ENCODE measurements at places on chromosomes 11 and 22.

DNA sequence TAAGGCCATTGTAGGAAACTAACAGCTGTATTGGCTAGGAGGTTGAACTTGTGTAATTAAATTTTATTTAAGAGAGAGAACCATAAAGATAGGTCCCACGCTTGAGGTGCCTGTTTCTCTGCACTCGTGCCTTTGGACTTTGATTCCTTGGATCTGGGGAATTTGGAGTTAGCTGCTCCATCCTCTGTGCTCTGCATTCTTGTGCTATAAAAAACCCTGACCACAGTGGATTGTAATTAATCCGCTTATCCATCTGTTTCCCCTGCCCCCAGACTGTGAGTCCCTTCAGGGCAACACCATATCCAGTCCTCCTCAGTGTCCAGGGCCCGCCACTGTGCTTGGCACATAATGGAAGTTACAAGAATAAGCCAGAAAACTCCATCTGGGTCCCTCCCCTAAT is 169.8 kb downstream of the SPON1 start:
- DNase-seq: no peak

GRCh38 chr22:40679964-40680818 is 907 bp downstream of the MCHR1 start:
- DNase-seq: no peak

- DNase-seq: no peak
Observed at GRCh38 chr22:36762687-36763260, 13.1 kb downstream of the IFT27 start.

DNA sequence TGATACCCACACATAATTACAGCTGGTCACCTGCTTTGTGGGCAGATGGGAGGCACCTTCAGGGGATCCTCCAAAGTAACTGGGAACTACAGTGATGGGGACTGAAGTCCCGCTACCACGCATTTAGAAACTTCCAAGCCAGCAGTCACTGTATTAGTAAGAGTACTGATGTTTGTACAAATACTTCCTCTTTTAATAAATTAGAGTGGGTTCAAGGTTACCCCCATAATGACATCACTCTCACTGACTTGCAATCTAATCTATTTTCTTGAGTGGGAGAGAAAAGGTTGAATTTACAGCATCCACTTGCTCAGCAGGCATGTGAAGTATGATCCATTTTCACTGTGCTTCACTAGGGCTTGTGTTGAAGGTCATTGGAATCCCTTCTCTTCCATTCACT is 72.1 kb upstream of the TIMP3 start:
- no peak for DNase-seq

DNA sequence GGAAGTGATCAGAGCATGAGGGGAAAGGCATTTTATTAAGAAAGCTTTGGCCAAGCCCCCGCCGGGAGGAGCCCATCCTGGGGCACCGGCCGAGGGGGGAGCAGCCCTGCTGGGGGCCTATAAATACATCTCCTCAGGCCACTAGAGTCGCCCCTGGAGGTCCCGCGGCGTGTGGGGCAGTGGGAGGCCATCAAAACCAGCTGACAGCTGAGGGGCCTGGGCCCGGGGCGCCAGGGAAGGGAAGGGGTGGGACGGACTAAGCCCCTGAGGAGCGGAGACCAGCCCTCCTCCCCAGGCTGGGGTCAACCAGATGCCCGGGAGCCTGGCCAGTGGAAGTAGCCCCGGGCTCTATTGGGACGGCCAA is 13.1 kb downstream of the SCARF2 start:
- no peak for DNase-seq

- no peak for DNase-seq
Observed at GRCh38 chr22:28994522-28994921, 67.1 kb downstream of the C22orf31 start.

GRCh38 chr11:61488651-61489291 is 19.8 kb upstream of the LRRC10B start:
- DNase-seq: no peak

- no peak for DNase-seq
Observed at GRCh38 chr11:65776196-65776595, 4.6 kb downstream of the AP5B1 start.

- no peak for DNase-seq
Observed at GRCh38 chr11:8231979-8232378, 31.7 kb downstream of the LMO1 start.

GRCh38 chr11:118436639-118437207 is 431 bp downstream of the KMT2A start:
- DNase-seq: no peak

- peak; percentile 76 for DNase-seq
Observed at GRCh38 chr11:65110354-65110861, 1.3 kb upstream of the TM7SF2 start.

- DNase-seq: no peak
Observed at GRCh38 chr11:94112206-94112953, 16.3 kb upstream of the PANX1 start.

DNA sequence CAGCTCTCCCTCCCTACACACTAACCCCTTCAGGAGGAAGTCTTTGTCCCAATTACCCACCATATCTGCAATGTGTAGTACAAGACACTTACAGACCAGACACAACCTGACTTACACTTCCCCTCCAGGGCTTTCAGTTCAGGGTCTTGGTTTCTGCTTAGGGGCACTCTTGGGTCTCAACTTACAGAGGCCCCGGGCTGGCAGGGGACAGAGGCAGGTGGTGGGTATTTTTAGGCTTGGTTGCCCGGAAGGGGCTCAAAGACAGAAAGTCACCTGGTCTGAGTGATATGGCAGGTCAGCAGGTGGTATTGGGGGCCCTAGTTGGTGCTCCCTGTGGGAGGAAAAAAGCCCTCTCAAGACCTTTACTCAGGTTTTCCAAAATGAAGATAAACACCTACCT is 3.4 kb upstream of the TMEM184B start:
- no peak for DNase-seq

DNA sequence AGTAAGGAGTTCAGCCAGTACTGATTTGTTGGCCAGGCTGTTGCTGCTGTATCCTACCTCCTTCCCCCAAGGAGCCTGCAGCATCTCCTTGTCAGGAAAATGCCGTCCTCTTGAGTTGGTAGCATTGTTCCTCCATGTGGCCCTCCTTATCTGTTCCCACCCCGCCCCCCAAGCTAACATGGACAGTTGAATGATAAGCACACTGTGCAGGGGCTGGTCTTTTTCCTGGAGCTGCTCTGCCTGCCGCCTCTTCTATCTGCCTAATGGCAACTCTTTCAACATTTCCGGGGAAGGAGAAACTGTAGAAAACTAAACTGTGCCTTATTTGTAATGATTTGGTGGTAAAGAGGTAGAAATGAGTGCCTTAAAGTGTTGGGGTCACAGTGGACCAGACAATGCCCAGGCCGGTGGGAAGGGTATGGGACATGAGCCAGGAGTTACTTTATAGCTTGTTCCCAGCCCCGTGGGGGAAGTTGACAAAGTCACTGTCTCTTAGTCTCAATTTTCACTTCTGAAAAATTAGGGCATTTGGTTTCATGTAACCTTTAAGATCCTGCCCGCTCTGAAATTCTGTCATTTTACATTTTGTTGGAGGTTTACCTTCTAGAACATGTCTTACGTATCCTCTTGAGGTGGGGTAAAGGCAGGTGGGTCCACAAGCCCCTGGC is 4.5 kb downstream of the FAM118A start:
- no peak for DNase-seq

DNA sequence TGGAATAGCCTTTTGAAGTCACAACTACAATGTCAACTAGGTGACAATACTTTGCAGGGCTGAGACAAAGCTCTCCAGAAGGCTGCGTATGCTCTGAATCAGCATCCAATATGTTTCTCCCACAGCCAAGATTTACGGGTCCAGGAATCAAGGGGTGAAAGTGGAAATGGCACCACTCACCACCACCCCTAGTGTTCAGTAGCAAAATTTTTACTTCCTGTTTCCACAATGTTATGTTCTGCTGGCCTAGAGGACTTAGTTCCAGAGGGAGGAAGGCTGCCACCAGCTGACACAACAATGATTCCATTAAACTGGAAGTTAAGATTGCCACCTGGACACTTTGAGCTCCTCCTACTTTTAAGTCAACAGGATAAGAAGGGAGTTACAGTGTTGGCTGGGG is 68.5 kb upstream of the MPEG1 start:
- DNase-seq: no peak

GRCh38 chr11:131121426-131122333 is 205.4 kb upstream of the SNX19 start:
- DNase-seq: no peak

- DNase-seq: no peak
Observed at GRCh38 chr11:971092-971690, 45.5 kb downstream of the AP2A2 start.

DNA sequence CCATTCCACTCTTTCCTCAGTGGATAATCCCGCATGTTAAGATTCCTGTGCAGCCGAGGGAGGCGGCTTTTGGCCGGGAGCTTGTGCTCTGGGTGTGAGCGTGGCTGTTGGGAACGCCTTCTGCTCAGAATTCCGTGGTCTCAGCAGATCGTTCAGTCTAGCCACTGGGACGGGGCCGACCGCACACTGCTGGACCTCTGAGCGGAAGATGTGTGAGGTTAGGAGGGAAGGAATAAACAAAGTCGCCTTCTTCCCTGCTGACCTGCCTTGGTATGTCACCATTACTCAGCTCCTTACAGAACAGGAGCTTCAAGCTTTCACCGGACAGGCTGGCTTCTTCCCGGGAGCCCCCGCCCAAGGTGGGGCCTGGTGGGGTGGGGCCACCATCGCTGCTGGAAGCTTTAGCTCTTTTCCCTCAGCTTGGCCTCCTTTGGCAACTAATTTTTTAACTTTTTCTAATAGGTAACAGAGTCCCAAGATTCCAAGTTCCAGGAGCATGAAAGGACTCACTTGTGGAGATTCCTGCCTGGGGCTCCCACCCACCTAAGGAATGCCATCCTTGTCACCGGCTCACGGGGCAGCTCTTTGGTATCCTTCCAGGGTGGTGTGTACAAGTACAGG is 22.5 kb upstream of the SEPTIN5 start:
- DNase-seq: no peak

GRCh38 chr11:77089004-77089545 is 13.6 kb upstream of the OMP start:
- no peak for DNase-seq

- DNase-seq: no peak
Observed at GRCh38 chr22:22893077-22893805, 5.6 kb downstream of the IGLL5 start.

- no peak for DNase-seq
Observed at GRCh38 chr22:46159777-46160176, 9.5 kb downstream of the PPARA start.

- no peak for DNase-seq
Observed at GRCh38 chr11:16012125-16012751, 344.1 kb downstream of the SOX6 start.

- no peak for DNase-seq
Observed at GRCh38 chr11:60252213-60253108, 9.5 kb upstream of the MS4A4E start.

- no peak for DNase-seq
Observed at GRCh38 chr11:1479678-1480118, 6.9 kb downstream of the MOB2 start.

GRCh38 chr11:72758304-72758689 is 6.1 kb upstream of the ARAP1 start:
- DNase-seq: no peak

DNA sequence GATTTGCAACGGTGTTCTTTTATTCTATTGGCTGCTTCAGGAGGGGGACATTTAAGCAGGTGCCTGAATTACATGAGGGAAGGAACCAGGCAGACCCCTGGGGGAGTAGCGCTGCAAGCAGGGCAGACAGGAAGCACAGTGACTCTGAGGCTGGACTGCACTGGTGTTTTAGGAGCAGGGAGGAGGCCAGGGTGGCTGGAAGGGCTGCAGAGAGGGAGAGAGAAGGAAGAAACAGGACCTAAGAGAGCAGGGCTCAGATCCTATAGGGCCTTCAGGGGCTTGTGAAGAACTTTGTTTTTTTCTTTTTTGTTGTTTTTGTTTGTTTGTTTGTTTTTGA is 62.5 kb upstream of the SORL1-AS1 start:
- DNase-seq: no peak

- DNase-seq: no peak
Observed at GRCh38 chr11:100686476-100687053, 523 bp upstream of the ARHGAP42 start.

GRCh38 chr11:96006037-96006436 is 82.1 kb upstream of the MTMR2 start:
- no peak for DNase-seq

GRCh38 chr11:31337806-31338205 is 31.7 kb downstream of the DCDC1 start:
- no peak for DNase-seq

GRCh38 chr11:24872186-24872585 is 375.3 kb downstream of the LUZP2 start:
- no peak for DNase-seq

DNA sequence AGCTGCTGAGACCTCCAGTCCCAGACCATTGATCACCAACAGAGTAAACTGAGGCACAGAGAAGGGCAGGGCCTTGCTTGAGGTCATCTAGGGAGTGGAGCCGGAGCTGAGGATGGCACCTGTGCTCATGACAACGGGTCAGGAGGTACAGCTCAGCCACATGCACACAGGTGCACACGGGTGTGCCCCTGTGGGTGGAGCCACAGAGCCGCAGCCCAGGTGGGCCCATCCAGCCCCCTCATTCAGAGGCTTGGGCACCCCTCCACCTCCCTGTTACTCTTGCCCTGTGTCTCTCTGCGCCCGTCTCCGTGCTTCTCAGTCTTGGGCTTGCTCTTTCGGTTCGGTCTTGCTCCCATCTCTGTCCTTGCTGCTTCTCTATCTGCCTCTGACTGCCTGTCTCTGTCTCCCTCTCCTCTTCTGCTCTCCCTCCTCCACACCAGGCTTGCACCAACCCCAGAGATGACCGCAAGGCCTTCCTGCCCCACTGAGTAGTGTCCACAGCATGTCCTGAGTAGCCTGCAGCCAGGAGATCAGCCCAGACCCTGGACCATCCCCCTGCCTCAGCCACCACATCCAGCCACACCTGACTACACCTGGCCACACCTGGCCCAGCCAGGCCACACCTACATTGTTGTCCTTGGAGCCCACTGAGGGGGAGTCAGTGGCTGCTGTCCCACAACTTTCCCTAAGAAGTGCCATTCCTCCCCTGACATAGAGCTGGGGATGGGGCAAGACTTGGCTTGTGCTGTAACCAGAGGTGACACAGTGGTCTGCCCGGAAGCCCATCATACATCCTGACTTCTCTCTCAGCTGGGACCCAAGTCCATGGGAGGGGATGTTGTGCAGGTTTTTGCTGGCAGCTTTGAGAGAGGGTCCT is 39.3 kb upstream of the CRYBB3 start:
- no peak for DNase-seq

GRCh38 chr11:103744496-103745153 is 291.8 kb upstream of the DDI1 start:
- no peak for DNase-seq

GRCh38 chr11:73152861-73153483 is 10.9 kb upstream of the FCHSD2 start:
- DNase-seq: no peak

GRCh38 chr11:91308069-91308468 is 916.5 kb upstream of the FAT3 start:
- DNase-seq: no peak

GRCh38 chr22:48368975-48369525 is 1458.6 kb downstream of the BRD1 start:
- no peak for DNase-seq
